GM04503 (cell line): ENCODE measurements at places on chromosomes 3 and 15.

DNA sequence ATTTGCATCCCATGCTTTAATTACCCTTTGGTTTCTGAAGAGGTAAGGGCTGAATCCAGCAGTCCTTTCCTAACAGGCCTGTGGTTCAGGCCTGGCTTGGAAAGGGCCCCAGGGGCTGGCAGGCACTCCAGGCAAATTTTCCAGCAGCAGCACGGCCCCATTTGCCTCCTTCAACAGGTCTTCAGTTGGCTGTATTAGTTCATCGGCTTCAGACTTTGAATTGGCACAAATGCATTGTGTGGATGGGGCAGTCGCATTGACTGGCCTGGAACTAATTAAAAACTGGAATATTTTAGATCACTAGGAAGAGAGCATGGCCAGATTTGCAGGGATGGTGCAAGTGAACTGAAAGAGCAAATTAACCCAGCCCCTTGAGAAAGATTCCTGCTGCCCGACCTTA, 207.8 kb upstream of the MCTP2 start:
- DNase-seq, result no peak

- DNase-seq, result no peak
Measured at GRCh38 chr3:158768361-158768787, 33.5 kb upstream of the MFSD1 start.

DNA sequence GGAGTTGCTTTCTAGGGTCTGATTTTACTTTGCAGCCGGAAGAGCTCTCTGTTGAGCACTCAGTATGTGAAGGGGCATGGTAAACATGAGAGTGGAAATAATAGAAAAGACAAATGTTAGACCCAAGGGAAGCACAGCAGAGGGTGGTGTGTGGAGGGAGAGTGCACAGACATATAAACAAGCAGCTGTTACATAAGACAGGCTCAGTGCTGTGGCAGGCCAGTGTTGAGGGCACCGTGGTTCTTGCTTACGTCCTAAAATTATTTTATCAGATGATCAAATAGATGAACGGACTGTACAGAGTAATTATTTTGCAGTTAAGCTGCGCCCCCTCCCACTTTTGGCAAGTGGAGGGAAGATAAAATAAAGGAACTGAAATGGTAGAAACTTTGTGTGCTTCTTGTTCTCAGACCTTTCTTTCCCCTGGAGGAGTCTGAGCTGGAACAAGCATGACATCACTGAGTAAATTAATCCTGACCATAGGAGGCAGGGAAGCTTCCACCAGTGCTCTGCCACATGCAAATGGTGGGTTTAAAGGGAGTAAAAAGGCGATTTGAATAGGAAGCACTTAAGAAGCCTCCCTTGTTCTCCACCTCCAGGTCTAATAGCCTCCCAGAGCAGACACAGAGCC, 205.6 kb downstream of the IL20RB start:
- DNase-seq, result no peak

DNA sequence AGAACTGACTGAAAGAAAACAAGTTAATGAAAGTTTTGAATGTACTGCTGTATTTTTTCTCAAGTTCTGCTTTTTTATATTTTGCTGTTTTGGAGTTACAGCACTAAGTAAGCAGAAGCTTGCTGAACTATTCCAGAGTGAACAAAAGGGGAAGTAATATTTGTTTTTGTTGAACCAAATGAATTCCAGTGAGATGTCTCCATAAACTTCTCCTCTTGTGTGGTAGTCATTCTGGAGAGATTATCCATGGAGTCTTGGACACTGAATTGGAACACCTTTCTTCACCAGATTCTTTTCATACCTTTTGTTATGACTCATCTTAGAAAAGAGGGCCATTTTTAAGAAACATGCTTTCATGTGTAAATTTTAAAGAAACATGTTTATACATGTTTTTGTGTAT, 8.8 kb downstream of the ANKUB1 start:
- peak; percentile 49 for DNase-seq

- peak; percentile 11 for DNase-seq
Measured at GRCh38 chr15:89533861-89534544, 37.6 kb upstream of the RHCG start.

- DNase-seq, result no peak
Measured at GRCh38 chr3:35523074-35523473, 116.3 kb upstream of the ARPP21 start.

- no peak for DNase-seq
Measured at GRCh38 chr3:35639254-35640186, at the start of gene ARPP21. ARPP21 (plus strand) TSS chr3:35639525; CDS start chr3:35681752, 42,227 bp downstream.
